ENCODE measurements at places on chromosomes 7 and 10.

DNA sequence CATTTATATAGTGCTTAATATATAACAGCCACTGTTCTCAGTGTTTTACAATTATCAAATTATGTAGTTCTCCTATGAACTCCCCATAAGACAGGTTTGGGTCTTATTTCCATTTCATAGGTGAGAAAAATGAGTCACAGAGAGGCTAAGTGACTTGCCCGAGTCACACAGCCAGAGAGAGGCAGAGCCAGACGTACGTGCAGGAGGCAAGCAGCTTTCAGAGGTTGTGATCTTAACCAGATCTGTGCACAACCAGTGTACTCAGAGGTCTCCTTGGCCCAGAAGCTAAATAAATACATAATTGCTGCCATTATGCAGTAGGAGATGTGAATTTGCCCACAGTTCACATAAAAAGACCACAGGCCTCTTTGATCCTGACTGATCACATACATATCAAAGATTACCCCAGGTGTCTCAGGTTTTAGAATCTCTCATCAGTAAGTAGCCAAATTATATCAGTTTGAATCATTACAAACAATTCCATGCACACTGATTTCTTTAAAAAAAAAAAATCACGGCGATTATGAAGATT is 304.7 kb upstream of the AOAH start:
- DNase-seq: no peak

DNA sequence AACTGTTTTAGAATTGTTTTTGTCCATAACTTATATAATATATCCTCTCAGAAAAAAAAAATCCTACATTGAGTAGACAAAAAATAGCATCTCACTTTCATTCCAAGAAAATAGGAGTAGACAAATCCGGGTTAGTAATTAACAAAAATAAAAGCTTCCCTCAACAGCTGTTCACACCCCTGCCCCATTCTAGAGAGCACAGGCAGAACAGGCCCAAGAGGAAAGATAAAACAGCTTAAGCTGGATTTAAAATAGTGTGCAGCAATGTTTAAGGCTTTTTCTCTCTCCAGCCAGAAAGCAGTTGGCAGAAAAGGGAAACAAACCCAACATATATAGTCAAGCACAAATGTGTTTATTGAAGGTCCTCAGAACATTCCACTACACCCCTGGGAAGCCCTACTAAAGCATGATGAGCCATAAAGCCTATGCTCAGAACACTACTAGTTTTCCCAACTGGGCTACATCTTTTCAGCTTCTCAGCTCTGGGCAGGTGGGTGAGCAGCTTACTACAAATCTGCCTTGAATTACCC is 189.9 kb downstream of the MTERF1 start:
- DNase-seq: no peak

DNA sequence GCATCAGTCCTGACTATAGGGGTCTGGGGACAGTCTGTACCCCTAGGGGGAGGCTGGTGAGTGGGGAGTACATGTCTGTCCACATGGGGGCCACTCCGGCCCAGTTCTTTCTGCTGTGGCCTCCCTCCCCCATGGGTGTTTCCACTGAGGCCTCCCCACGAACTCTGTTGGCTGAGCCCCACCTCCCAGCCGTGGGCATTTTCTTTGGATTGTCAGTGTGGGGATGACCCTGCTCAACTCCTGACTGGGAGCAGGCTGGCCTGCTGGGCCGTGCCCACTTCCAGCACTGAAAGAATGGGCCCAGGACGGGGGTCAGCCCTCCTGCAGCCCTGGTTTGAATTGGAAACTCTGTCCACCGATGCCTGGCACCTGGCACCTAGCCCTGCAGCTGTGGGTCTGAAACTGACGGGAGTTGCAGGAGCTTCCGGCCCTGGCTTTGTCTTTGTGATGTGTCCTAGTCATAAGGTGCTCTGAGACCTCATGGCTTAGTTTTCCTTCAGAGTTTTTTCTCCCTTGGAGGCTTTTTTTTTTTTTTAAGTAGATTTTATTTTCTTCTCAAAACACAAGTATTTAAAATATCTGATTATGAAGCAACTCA is 46.5 kb downstream of the LHPP start:
- no peak for DNase-seq

DNA sequence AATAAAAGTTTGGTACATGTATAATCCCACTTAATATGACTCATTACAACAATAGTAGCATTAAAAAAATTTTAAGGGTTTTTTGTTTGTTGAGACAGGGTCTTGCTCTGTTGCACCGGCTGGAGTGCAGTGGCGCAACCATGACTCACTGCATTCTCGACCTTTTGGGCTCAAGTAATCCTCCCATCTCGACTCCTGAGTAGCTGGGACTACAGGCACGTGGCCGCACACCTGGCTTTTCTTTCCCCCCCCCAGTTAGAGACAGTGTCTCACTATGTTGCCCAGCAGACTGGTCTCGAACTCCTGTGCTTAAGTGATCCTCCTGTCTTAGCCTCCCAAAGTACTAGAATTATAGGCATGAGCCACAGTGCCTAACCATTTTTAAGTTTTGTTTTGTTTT is 40.7 kb downstream of the KMT2C start:
- no peak for DNase-seq

DNA sequence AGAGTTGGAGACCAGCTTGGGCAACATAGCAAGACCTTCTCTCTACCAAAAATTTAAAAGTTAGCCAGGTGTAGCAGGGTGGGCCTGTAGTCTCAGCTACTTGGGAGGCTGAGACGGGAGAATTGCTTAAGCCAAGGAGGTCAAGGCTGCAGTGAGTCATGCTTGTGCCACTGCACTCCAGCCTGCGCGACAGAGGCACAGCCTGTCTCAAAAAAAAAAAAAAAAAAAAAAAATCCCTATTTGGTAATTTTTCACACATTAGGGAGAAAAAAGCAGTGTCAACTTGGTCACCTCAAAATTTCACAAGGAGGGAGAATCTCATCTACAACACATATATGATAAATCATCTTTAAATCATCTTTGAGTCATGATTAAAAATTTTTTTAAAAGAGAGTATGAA is 6.4 kb upstream of the ZNF398 start:
- no peak for DNase-seq

- DNase-seq: no peak
Measured at GRCh38 chr7:101468546-101469275, 106.0 kb downstream of the COL26A1 start.

DNA sequence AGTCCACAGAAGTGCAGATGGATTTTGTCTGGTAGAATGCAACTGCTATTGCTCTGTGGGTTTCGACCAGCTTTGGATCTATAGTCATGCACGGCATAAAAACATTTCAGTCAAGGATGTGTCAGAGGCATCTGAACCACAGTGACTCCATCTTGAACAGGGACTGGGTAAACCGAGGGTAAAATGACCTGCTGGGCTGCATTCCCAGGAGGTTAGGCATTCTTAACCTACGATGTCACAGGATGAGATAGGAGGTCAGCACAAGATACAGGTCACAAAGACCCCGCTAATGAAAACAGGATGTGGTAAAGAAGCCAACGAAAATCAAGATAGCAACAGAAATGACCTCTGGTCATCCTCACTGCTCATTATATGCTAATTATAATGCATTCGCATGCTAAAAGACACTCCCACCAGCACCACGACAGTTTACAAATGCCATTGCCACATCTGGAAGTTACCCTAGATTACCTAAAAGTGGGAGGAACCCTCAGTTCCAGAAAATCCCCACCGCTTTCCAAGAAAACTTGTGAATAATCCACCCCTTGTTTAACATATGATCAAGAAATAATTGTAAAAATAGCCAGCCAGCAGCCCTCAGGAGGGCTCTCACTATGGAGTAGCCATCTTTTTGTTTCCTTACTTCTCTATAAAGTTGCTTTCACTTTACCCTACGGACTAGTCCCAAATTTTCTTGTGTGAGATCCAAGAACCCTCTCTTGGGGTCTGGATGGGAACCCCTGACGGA is 50.7 kb upstream of the CPXM2 start:
- no peak for DNase-seq
